Amygdala (tissue), 56 donors: ENCODE measurements at places on chromosomes 7 and 10.

- no peak for DNase-seq
Observed at GRCh38 chr7:101308245-101309085, 13.1 kb downstream of the IFT22 start.

DNA sequence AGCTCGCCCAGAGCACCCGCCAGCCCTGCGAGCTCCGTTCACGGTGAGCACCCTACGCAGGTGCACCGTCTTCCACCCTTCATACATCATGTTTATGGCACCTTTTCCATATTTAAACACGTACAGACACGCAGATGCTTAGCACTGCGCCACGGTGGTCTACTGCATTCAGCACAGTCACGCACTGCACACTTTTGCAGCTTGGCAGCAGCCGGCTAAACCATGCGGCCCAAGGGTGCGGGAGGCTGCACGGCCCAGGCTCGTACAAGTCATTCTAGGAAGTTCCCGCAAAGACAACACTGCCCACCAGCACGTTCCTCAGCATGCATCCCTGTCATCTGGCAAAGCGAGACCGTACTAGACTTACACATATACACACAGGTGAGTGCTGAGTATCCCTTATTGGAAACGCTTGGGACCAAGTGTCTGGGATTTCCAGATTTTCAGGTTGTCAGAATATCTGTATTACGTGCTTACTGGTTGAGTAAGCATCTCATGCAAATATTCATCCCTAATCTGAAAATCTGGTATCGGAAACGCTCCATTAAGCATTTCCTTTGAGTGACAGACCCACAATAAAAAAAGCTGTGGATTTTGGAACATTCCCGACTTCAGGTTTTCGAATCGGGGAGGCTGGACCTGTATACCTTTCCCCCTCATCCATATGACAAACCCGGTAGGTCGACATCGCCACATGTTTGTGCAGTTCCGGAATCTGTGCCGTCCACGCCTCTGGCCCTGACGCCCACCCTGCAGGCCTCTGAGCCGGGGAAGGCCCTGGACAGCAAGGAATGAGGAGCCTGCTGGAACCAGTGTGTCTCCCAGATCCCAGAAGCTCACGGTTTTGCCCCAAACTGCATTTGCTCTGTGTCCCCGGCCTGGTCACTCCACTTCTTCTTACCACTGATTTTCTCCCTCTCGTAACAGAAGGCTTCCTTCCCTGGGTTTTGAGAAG, 222.2 kb downstream of the ELFN1 start:
- DNase-seq = no peak

DNA sequence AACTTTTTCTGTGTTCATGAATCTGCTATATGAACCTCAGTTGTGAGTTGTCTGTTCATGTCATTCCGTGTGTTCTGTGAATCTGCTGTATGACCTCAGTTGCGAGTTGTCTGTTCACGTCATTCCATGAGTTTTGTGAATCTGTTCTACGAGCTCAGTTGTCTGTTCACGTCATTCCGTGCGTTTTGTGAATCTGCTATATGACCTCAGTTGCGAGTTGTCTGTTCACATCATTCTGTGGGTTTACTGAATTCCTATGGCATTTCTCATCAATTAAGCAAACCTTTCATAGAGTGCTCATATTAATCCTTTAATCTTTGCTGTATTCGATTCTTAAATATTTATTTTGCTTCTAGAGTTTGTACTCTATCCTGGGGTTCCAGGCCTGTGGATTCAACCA, 150.6 kb downstream of the DIP2C start:
- DNase-seq = no peak

- DNase-seq = no peak
Observed at GRCh38 chr7:20541608-20542349, 73.7 kb upstream of the ABCB5 start.

- no peak for DNase-seq
Observed at GRCh38 chr7:88001744-88002530, 67.9 kb downstream of the ADAM22 start.

- DNase-seq = no peak
Observed at GRCh38 chr7:9945131-9945530, 1028.5 kb upstream of the PHF14 start.

DNA sequence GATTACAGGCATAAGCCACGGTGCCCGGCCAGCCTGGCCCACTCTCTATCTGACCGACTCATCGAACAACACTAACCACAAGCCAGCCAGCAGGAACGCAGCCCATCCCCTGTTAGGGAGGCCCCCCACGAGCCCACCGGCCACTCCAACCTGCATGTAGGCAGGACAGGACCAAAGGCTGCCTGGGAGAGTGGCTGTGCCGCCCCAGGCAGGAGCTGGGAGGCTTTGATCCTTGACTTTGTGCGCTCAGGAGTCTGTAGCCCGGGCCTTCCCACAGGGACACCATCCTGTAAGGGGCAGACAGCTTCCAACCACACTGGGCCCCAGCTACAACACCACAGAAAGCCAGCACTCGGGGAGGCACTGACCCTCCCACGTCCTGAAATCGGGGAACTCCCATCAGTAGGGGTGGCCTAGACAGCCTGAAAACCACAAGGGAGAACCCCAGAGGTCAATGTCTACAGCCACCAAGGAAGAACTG, 29.4 kb downstream of the GRID1 start:
- DNase-seq = no peak

- DNase-seq = no peak
Observed at GRCh38 chr7:7005303-7005702, 177.0 kb upstream of the C1GALT1 start.

GRCh38 chr10:19316204-19316870, 267.7 kb downstream of the MALRD1 start:
- no peak for DNase-seq

DNA sequence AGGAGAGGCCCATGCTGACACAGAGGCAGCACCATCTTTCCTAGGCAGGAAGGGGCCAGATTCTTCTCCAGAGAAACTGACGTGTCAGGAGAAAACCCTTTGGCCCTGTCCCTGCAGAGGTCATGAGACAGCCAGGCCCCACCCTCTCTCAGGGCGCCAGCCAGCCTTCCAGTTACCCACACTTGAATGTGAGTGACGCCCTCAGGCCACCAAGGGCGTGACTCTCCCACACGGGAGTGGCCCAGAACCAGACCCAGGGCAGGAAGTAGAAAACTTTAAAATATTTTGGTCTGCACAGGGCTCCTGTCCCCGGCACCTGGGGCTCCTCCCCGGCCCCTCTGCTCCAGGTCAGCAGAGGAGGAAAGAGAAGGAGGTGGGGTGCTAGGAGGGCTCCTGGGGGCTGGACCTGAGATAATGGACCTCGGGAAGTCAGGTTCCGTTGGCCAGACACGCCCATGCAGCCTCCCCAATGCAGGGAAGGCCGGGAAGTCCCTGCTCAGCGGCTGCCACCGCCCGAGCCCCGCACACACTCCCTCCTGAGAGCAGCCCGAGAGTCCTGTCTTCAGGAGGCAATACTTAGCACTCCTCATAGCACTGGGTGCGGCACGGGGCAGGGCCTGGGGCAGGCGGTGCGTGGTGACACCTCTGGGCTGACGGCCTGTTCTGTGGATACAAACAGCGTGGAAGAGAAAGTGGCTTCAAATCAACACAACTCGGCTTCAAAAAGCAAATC, 67.0 kb upstream of the CFAP46 start:
- DNase-seq = no peak

GRCh38 chr7:83365746-83366145, 203.1 kb upstream of the PCLO start:
- no peak for DNase-seq

- DNase-seq = no peak
Observed at GRCh38 chr10:69104994-69105790, 17.3 kb downstream of the SRGN start.

- DNase-seq = no peak
Observed at GRCh38 chr10:113213035-113213434, 263.0 kb downstream of the TCF7L2 start.

GRCh38 chr7:3888096-3888495, 587.0 kb downstream of the SDK1 start:
- no peak for DNase-seq

DNA sequence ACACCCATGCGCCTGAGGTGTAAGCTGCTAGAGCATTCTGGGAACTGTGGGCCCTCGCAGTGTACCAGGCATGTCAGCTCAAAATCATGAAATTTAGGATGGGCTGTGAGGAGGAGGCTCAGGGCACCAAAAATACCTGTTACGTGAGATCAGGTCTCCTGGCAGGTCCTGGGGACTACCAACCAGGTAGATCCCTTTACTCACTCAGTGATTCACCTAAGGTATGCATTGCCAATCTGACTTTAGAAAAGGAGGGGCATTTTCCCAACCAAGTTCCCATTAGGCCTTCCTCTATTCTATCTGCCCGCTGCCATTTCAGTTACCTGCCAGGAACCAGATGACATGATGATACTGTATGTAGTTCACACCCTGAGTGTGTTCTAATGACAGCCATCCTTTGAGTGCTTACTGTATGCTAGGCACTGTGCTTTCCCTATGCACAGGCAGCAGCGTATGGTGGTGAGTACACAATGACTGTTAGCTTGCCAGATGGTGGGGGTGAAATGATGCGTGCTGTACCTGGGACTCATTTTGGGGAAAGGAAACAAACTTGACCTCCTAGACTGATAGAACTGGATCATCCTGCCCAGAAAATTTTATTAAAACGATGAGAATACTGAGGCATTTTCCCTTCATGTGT, 62.0 kb downstream of the CFAP58 start:
- DNase-seq = no peak

- no peak for DNase-seq
Observed at GRCh38 chr7:71504697-71505441, 372.9 kb downstream of the GALNT17 start.

DNA sequence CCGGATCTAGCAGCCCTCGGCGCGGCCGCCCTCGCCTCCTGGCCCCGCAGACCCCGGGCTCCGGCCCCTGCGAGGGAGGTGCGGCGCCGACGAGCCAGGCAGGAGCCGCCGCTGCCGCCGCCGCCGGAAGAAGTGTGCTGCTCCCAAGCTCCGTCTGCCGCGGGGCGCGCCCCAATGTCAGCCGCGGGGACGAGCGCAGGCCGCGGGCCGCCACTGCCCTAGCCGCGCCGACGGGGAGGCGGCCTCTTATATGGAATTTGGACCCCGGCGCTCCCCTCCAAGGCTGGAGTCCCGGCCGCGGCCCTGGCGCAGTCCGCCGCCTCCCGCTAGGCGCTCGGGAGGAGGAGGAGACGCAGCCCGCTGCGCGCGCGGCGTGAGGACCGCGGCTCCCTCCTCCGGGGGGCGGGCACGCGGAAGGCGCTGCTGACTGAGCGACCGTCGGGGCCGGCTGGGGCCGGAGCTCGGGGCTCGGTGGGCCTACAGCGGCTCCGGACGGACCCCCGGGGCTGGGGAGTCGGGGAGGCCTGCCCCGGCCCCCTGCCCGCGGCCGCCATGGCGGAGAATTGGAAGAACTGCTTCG, at the start of gene TRIM8:
Gene TRIM8 (plus strand): TSS at position 414 of the 580 bp plus-strand sequence. CDS start 139 bp downstream, at position 553.
- DNase-seq = peak; percentile 78

- no peak for DNase-seq
Observed at GRCh38 chr10:86141896-86142295, 224.7 kb downstream of the GRID1 start.

- no peak for DNase-seq
Observed at GRCh38 chr10:113093188-113094113, 143.4 kb downstream of the TCF7L2 start.

- no peak for DNase-seq
Observed at GRCh38 chr7:90777886-90778285, 181.8 kb downstream of the CDK14 start.

DNA sequence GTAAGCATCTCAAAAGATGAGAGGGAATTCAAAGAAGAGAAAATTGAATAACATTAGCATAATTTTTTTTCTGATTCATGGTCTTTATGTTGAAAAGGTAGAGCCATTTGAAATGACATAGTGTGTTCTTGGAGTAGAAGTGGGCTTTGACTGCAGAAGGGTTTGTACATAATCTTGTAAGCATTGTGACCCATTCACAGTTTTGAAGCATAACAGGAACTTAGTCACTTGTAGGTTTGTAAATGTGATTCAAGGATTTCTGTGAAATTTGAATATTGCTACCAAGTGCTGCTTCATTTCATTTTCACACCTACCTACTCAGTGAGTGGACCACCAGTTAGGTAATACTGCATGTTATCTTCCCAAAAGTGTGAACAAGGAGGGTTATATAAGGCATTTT, 68.6 kb downstream of the PON1 start:
- DNase-seq = no peak

DNA sequence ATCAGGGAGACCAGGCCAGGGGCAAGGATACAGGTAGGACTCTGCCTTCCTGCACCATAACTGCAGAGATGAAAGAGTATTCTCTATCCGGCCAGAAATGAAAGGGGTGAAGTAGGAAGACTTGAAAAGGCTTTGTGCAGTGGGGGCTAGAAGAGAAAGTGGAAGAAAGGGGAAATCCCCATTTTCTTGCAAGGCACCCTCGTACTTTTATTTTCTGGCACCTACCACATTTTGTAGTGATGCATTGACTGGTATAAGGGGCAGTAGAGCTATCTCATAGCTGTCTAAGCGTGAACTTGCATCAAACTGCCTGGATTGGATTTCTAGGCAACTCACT, 752 bp upstream of the CAMK2G start:
- DNase-seq = no peak

- DNase-seq = no peak
Observed at GRCh38 chr10:108384378-108384777, 1219.9 kb upstream of the SORCS1 start.

- DNase-seq = no peak
Observed at GRCh38 chr10:7443036-7443435, 32.2 kb upstream of the SFMBT2 start.

DNA sequence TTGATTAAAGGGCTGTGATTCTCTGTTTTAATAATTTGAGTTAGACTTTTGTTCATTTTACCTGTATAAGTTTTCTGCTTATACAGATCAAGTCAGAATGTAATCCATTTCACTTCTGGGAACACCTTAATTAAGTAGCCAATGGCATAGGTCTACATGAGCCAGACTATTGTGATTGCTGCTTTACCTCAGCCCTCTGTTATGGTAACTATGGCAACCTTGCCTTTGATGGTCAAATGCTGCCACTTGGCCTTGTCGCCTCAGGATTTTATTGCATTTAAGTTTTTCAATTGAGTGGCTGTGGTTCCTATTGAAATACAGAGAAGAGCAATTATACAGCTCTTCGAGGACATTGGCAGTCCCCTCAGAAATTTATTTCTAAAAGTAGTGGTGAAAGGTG, 64.3 kb upstream of the TMEM106B start:
- DNase-seq = no peak

DNA sequence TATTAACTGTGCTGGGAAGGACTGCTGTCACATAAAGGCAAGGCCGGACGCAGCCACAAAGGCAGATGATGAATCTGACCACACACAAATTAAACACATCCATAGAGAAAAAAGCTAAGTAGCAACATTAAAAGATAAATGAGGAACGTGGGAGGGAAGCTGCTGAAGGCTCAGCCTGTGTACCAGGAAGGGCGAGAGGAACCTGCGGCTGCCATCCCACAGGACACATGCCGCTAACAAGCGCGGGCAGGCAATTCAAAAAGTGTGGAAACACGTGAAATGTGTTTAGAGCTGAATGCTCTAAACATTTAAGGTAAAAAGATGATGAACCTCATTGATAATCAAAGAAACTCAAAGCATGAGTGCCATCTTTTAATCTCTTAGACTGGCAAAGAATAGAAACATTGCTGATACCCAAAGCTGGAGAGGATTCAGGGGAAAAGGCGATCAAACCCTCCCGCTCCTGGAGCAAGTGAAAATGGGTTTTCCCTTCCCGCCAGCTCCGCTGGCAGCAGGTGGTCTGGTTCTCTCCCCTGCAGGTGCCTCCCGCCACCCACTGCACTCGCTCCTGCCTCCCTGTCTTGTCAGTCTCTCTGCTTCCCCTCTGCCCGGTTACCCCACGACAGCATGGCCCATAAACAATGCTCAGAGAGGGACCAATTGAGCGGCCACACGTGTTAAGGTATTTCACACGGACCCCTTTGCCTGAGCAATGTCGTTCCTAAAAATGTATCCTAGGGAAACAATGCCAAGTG, 4.2 kb downstream of the STK32C start:
- no peak for DNase-seq
